ENCODE measurements at places on chromosomes 7 and 10.
A peak's percentile ranks its signal among the peaks of the same experiment; 100 is the strongest.

- no peak for DNase-seq
These were observed 159.2 kb upstream of the PITRM1 start for GRCh38 chr10:3331690-3332230.

DNA sequence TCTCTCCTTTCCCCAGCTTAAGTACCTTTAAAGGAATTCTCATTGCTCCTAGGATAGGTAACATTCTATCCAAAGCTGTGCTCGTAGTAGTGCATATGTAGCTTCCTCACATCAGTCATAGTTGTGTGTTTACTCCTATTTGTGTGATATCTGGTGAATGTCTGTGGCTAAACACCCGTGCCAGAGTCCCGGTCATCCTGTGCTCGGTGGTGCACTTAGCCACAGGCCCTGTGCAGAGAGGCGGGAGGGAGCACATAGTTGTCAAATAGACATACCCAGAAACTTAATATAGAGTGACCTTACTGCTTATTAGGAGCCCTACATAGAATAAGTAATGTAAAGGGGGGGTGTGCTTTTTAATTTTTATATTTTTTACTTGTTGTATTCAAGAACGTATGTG, 76.6 kb downstream of the RBM33 start:
- DNase-seq, result no peak

- DNase-seq, result no peak
These were observed 225.6 kb downstream of the LRRTM3 start for GRCh38 chr10:67151471-67151870.

DNA sequence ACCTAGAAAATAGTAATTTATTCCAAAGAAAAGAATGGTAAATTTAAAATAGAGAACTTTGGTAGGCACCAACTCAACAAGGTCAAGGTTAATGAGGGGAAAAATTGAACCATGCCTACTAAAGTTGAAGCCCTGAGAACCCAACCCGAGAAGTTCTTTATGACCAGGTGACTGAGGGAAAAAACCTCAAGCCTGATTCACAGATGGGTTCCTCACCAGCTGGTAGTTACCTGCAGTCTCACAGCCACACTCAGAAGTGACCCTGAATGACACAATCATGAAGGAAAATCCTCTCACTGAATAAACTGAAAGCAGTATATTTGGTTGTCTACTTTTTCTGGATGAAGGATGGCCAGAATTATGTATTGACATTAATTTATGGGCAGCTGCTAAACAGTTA, 7.0 kb downstream of the C10orf67 start:
- no peak for DNase-seq

- DNase-seq, result peak; percentile 23
These were observed 8.4 kb upstream of the HYCC1 start for GRCh38 chr7:23022258-23022769.

Measured in T1000 (cell line).